ENCODE measurements at places on chromosomes 12 and 14. TPM values are rescaled to one million over a fixed set of nuclear protein-coding genes. Genes with fewer than 3 reads are reported as not detected.

EPYC gene
- not detected for total RNA-seq

PGF gene
- total RNA-seq, result 3.8 TPM

OR4E2 gene
- total RNA-seq, result not detected

GSG1 gene
- total RNA-seq, result 0.35 TPM

MYH6 gene
- not detected for total RNA-seq

ACOT6 gene
- not detected for total RNA-seq

RERGL gene
- not detected for total RNA-seq

OR6C2 gene
- not detected for total RNA-seq

CKAP4 gene
- 92.4 TPM for total RNA-seq

MUCL1 gene
- total RNA-seq, result not detected

FGF23 gene
- not detected for total RNA-seq

CD9 gene
- total RNA-seq, result 274 TPM

SPX gene
- total RNA-seq, result 2.5 TPM

TIMM9 gene
- 67.4 TPM for total RNA-seq

FGF6 gene
- not detected for total RNA-seq

KRT77 gene
- not detected for total RNA-seq

SERPINA9 gene
- total RNA-seq, result not detected

C12orf75 gene
- total RNA-seq, result 123 TPM

TMEM229B gene
- total RNA-seq, result 0.17 TPM

CEBPE gene
- not detected for total RNA-seq

TBC1D30 gene
- 1.5 TPM for total RNA-seq

FAM222A gene
- total RNA-seq, result 7.2 TPM

STAT6 gene
- total RNA-seq, result 54.2 TPM

SYNDIG1L gene
- not detected for total RNA-seq

HOXC5 gene
- 0.85 TPM for total RNA-seq

KRT6B gene
- total RNA-seq, result not detected

GLIPR1 gene
- total RNA-seq, result 29.3 TPM

MORN3 gene
- total RNA-seq, result 0.23 TPM

RNU4-1 gene
- total RNA-seq, result not detected

PCED1B gene
- total RNA-seq, result 44.4 TPM

FAM90A1 gene
- 0.07 TPM for total RNA-seq

CLEC4C gene
- total RNA-seq, result not detected

SLC7A7 gene
- 15.3 TPM for total RNA-seq

DHRS2 gene
- total RNA-seq, result 7.5 TPM

AQP6 gene
- not detected for total RNA-seq

NRL gene
- total RNA-seq, result 0.92 TPM

RFX4 gene
- total RNA-seq, result not detected

CMKLR1 gene
- not detected for total RNA-seq

TMPRSS12 gene
- not detected for total RNA-seq

LRRK2 gene
- total RNA-seq, result 2.6 TPM

AICDA gene
- 0.05 TPM for total RNA-seq

OVCH1 gene
- not detected for total RNA-seq

SERPINA6 gene
- total RNA-seq, result 0.63 TPM

SLC5A8 gene
- not detected for total RNA-seq

TAS2R8 gene
- not detected for total RNA-seq

NT5DC3 gene
- total RNA-seq, result 6.8 TPM

IRAK3 gene
- 0.16 TPM for total RNA-seq

Data from A549 treated with CORT108297 at 1 μM for 4 hours (cell line).